ENCODE measurements at places on chromosomes 16 and 17.

DNA sequence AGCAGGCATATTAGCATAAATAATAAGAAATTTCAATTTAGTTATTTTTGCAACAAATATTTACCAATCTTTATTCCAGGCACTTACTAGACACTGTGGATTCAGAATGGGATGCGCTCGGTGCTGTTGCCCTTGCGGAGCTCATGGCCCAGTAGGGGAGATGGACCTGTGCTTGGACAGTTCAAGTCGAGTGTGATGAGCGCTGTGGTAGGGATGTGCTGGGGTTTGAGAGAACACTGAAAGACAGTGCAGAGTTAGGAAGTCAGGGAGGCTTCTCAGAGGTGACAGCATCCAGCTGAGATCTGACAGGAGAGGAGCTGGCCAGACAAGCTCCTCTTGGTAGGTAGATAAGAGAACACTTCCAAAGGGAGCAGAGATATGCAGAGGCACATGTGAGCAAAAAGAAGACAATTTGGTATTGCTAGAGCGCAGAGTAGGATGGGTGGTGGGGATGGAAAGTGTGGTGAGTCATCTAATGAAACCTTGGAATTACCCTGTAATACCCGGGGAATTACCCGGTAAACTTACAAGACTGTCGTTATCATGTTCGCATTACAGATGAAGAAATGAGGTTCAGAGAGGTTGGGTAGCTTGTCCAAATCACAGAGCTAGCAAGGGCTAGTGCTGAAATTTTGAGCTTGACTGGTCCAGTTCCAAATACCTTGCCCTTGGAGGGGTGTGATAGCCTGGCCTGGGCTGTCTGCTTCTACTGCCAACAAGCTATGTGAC is 298.1 kb upstream of the N4BP1 start:
- no peak for DNase-seq

DNA sequence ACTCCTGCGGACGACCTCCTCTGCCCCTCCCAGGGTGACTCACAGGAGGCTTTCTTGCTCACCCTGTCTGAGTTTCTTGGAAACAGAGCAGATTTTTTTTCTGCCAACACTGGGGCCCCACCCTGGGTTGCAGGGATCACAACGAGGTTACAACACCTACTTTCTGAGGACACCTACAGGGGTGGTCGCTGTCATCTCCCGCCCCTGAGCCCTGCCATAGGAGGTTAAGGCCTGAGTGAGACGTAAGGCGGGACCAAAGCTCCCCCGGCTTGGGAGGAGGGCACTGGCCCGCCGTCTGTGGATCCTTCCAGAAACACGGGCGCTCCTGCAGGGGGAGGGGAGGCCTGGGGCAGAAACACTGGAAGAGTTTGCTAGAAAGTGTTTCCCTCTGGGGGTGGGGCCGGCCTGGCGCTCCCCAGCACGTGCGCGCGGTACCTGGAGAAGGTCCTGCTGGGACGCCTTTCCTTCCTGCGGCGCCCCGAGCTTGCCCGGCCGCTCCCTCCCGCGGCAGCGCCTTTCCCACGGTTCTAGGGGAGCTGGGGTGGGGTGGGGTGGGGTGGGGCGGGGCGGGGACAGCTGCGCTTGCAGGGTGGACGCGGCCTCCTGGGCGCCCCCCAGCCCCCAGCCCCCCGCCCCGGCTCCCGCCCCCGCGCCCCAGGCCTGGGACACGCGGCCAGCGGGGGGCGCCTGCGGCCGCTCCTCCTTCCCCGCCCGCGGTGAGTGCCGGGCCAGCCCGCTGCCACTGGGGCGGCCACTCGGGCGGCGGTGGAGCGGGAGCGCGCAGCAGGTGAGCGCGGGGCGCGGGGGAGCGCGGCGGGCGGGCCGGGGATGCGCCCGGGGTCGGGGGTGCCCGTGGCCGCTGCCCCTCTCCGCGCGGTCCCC is 20.7 kb upstream of the ADCY7 start:
- DNase-seq = no peak

- DNase-seq = no peak
These were observed 16.9 kb downstream of the ERN1 start for GRCh38 chr17:64113006-64113405.

DNA sequence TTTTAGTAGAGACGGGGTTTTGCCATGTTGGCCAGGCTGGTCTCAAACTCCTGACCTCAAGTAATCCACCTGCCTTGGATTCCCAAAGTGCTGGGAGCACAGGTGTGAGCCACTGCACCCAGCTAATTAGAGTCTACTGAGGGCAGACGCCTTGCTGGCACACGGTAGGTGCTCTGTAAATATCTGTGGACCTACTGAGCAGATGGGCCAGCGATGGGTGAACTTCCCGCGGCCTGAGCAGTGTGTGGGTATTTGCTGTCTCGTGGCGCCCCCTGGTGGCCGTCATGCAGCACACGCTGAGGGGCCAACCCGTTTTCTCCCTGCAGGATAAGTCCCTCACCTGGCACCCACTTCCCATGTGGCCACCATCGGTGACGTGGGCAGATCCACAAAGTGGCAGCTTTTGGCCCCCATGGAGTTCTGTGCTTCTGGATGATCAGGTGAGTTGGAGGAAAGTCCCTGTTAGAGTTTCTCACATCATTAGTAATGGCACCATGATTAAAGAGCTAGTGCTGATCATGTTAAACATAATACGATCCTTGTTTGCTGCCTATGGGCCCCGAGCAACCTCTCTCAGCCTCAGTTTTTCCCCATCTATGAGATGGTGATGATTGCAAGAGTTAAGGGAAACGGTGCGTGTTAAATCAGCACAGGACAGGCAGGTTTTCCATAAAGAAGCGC is 40.7 kb downstream of the ZDHHC7 start:
- DNase-seq = peak; percentile 40

GRCh38 chr17:72422204-72422504 is 301.3 kb downstream of the SOX9 start:
- no peak for DNase-seq

DNA sequence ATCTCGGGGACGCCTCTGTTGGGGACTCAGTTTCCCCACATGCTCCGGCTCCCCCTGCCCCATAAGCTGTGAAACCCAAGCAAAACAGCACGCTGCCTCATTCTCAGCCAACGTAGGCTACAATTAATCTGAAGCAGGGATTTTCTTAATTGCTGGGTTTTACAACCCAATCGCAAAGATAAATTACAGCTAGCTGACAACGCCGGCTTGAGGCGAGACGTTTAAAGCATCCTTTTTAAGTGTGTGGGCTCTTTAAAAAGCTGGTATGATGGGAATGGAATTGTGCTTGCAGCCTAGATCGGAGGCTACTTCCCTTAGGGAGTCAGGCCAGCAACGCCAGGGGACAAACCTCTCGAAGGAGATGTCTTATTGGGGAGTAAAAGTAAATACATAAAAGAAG is 185.3 kb downstream of the ZNF423 start:
- DNase-seq = no peak

GRCh38 chr17:78779850-78780249 is 2.2 kb downstream of the CYTH1 start:
- no peak for DNase-seq

DNA sequence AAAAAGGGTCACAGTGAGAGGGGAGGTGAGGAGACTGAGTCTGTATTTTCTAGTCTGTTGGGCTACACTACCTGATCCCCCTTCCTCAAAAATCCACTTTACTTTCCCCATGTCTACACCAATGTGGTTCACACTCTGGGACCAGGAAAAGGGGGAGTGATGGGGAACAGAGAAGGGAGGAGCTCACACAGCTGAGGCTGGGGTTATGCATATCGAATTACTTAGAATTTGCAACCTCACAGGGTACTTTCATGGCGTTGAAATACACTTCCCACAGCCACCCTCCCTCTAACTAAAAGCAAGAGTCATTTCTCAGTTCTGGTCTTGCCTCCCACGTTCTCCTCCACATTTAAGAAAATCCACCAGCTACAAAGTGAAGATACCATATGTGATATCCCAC is 14.1 kb downstream of the MAPT start:
- DNase-seq = peak; percentile 26

- DNase-seq = peak; percentile 94
These were observed 10.3 kb upstream of the TVP23A start for GRCh38 chr16:10828851-10829366.

DNA sequence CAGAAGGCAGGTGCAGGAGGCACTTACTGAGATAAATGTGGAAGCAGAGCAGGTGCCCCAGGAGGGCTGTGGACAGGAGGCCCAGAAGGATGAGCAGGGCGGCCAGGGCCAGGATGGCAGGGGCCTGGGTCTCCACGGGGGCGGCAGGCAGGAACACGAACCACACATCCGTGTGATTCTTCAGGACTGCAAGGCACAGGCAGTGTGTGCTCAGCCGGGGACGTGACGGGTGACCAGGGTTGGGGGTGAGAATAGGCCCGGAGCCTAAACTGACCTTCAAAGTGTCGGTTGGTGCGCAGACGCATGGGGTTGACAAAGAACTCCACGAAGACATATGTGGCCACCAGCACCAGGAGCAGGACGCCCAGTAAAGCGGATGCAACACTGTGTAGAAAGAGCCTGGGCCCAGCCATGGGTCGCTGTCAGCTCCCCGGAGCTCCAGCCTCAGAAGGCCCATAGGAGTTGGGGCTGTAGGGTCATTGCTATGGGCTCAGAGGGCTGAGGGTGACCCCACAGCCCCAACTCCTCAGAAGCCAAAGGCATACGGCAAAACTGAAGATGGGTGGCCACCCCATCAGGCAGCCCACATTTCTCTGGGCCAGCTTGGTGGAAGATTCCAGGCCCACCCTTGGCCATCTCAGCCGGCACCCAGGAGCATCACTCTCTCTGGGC is 5.4 kb upstream of the TPPP3 start:
- DNase-seq = no peak

DNA sequence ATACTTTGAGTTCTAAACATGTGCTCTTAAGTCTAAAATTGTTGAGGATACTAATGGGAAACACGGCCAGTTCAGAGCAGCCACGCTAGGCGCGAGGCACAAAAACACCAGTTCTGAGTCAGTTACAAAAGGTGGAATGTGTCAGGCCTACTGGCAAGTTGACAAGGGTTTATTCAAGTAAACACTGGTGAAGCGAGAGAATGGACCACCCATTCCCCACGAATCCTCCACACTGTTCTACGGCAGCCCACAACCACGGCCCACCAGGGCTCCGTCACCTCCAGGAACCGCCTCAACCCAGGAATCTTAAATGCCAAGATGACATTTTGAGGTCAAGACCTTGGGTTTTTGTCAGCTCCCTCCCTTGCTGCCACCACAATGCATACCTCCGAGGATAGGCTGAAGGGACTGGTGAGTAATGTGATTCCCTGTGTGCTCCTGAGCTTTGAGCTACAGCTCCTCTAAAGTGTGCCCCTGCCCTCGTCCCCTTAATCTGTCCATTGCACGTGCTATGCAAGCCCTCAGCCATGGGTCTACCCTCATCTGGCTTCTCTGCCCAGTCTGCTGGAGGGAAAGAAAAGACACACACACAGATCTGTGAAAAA is 28.5 kb upstream of the TRAP1 start:
- DNase-seq = no peak

- DNase-seq = no peak
These were observed 34.8 kb upstream of the NDRG4 start for GRCh38 chr16:58464916-58465731.

- no peak for DNase-seq
These were observed 4.7 kb upstream of the IGSF6 start for GRCh38 chr16:21656795-21657768.

GRCh38 chr17:71432378-71433315 is 688.2 kb upstream of the SOX9 start:
- DNase-seq = no peak

DNA sequence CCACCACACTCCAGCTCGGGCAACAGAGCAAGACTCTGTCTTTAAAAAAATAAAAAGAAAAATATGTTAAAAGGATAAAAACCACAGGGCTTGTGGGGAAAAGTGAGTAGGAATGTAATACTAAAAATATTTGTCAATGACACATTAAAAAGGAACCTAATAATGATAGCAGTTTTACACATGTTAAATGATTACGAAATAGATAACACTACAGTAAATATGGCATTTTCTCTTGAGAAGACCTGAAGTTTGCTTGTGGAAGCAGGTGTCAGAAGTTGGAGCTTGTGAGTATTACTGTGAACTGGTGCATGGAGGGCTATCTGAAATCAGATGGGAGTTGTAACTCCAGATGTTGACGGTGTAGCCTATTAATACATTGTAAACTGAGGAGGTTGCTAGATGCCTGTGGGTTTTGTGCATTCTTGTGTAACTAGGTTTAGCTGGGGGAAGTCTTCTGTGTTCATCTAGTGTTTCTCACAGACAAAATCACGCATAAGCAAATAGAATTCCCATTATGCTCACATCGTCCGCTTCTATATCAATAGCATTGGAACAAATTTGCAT is 44.2 kb upstream of the CLEC18A start:
- no peak for DNase-seq

- DNase-seq = no peak
These were observed 12.4 kb upstream of the P2RX5 start for GRCh38 chr17:3708366-3708765.

DNA sequence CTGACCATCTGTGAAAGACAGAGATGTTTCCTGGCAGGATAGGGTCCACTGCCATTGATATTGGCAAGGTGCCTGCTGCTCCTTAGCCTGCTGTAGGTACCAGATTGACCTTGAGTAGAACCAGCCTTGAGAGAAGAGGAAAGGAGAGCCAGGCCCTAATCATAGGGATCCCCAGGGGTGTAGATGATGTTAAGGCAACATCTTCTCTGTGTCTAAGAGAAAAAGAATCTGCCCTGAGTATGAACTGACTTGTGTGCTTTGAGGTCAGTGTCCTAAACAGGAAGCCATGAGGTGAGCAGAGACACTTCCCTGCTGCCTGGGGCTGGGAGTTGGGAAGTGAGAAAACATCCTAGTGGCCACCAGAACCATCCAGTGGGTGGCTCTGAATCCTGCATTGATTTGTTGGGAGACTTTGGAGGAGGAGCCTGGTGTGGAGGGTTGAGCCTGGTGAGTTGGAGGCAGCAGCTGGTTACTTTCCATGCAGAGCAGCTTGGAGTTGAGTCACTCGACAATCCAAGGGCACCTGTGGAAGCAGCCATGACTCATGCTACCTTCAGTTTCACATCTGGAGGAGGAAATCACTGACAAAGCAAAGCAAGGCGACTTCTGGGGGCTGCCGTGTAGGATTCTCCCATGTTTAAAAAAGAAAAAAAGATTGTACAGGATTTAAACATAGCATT is 47.8 kb downstream of the BMERB1 start:
- DNase-seq = peak; percentile 16

GRCh38 chr17:33779234-33779591 is 475.9 kb upstream of the CCL2 start:
- no peak for DNase-seq

GRCh38 chr16:88383401-88384221 is 852 bp downstream of the ZNF469 start:
- DNase-seq = no peak

Measured in anterior cingulate cortex (tissue), 58 donors.